CD4-positive, alpha-beta T cell treated with Interleukin-17A for 1 hour (primary cell): ENCODE measurements at places on chromosomes 6 and 20.
A peak's percentile ranks its signal among the peaks of the same experiment; 100 is the strongest.

GRCh38 chr20:59574308-59574707 lies 30.0 kb upstream of the PHACTR3 start:
- no peak for DNase-seq

DNA sequence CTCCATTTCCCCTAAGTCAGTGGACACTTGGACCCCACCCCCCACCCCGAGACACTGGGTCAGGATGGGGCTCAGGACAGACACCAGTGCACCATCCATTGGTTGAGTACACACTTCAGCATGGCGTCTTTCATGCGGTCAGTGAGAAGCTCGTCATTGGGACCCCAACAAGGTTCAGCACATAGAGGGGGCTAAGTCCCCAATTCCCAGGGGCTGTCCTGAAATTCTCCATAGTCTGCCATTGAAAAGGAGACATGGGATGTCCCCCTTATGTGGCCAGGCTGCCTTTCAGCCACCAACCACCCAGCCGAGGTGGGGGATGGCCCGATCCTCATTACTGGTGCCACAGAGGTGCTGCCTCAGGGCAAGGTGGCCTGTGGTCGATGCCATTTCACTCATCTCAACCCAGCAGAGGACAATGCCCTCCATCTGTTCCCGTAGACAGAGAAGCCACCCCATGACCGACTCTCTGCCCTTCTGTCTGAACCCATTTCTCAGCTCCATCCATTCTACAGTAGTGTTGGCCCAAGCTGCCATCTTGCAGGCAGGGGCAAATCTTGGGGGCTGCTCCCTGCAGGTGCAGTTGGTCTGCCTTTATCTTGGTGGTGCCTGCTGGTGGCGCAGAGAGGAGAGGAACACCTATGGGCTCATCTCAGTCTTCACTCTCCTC lies 37.4 kb downstream of the PRR18 start:
- DNase-seq: no peak

DNA sequence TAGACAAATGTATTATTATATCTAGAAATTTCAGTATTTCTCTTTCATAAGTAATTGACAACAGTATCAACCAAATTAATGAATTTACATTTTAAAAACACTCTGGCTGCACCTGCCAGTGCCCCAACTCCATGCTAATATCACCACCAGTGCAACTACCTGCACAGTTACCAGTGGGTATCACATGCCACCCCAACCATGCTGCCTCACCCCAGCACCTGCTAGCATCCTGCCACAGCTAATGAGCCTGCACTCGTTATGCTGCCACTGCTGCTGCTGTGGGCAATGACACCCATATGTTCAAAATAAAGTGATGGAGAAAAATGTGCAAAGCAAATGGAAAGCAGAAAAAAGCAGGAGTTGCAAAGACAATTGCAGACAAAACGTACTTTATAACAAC lies 855.9 kb upstream of the MANEA start:
- no peak for DNase-seq

- DNase-seq: no peak
Measured at GRCh38 chr6:5478380-5478779, 217.1 kb downstream of the FARS2 start.

- no peak for DNase-seq
Measured at GRCh38 chr6:41153992-41154625, at the start of gene TREML1. Gene TREML1, minus strand, starts transcription at chr6:41154347. Its CDS starts 59 bp downstream, at chr6:41154288.

DNA sequence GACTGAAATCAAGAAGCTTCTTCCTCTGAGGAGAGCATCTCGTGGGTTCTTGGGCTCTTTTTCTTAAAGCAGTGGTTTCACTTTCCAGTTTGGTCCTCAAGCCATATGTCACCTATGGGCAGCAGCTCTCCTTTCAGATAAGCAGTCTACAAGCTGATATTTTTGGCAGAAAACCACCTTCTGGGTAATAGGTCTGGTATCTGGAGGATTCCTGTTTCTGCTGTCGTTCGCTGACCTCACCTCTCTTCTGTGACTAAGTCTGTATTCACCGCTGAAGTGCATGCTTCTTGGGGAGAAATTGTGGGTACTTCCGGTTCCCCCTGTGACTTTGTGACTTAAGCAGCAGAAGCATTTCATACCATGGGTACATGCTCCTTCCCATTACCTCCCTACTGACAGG lies 193.6 kb downstream of the EDN1 start:
- no peak for DNase-seq

GRCh38 chr6:16753341-16753740 lies 7.9 kb downstream of the ATXN1 start:
- no peak for DNase-seq

GRCh38 chr6:37192666-37193065 lies 22.7 kb downstream of the PIM1 start:
- no peak for DNase-seq

DNA sequence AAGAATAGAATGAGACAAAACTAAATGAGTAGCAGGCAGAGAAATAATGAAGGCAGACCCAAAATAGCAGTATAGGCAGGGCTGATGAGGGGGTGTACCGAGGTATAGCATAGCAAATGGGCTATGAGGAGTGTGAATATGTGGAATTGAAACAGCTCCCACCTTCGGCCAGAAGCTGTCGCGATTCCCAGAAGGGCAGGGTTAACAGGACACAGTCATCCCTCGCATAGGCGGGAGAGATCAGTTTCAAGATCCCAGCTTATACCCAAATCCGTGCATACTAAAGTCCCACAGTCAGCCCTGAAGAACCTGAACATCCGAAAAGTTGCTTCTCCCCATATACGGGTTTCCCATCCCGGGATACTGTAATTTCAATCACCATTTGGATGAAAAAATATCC lies 82.7 kb downstream of the PTPRK start:
- DNase-seq: no peak

DNA sequence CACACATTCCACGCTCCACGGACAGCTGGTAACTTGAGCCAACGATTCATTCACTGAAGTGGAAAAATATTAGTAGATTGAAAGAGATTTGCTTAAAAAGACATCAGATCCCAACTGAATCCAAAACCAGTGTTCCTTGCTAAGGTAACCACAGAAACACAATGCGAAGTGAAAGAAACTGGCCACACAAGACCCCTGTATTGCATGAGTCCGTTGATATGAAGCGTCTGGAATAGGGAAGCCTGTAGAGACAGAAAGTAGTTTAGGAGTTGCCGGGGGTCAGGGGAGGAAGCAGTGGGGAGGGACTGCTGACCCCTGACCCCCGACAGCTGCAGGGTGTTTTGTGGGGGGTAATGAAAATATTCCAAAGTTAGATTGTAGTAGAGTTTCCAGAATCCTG lies 10.0 kb downstream of the PCK1 start:
- DNase-seq: no peak

- peak; percentile 25 for DNase-seq
Measured at GRCh38 chr6:36139431-36139830, 9.1 kb downstream of the MAPK13 start.

DNA sequence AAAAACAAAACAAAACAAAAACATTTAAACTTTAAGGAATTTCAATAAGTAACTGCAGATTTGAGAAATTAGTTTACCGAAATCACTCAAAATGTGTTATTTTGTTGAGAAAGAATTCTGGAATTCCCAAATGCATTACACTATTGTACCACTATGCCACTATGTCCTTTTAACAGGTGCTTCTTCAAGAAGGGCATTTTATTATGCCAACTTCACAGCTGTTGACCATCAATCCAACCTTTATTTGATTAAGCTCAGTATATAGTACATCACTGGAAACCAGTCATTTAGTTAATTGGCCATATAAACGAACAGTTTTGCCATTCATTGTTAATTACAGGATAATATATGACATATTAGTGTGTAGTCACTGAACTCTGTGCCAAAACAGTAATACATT lies 221.7 kb downstream of the ARHGAP18 start:
- DNase-seq: no peak

GRCh38 chr6:166589337-166589731 lies 2.9 kb upstream of the RAMACL start:
- no peak for DNase-seq

DNA sequence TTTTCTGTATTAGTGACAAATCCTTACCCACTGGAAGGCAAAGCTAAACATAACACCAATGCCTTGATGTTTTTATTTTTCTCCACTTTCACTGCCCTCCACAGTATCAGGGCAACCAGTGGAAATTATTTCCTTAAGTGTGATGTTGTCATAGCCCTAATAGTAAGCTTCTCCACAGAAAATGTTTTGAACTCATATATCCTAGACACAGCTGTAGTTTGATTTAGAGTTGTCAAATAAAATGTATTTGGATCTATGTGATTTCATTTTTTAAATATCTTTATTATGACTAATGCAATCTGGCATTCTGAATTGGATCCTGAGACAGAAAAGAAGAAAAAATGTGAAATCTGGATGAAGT lies 70.9 kb upstream of the UFL1 start:
- no peak for DNase-seq

DNA sequence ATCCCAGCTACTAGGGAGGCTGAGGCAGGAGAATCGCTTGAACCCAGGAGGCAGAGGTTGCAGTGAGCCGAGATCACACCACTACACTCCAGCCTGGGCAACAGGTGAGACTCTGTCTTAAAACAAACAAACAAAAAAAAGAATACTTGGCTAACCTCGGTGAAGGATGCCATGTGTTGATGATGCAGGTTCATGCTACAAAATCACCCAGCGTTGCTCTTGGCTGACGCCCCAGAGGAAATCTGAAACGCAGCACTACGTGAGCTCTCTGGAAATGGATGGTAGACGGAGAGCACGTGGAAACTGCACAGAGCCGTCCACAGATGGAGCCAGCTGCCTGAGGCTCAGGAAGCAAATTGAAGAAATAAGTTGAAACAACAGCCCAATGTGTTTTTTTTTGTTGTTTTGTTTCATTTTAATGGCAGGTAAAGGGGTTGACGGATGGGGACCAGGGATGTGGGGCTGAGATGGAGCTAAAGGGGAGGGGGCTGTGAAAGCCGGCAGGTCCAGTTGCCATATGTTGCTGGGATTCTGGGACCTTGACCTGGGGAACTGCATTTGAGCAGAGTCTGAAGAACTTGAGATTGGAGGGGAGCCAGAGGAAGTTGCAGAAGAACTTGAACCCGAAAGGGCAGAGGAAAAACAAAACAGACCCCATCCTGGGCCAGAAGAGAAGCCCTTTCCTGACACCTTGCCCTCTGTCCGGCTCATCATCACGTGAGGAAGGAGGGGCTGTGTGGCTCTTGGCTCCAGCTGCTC lies 12.8 kb upstream of the MANBAL start:
- DNase-seq: no peak

DNA sequence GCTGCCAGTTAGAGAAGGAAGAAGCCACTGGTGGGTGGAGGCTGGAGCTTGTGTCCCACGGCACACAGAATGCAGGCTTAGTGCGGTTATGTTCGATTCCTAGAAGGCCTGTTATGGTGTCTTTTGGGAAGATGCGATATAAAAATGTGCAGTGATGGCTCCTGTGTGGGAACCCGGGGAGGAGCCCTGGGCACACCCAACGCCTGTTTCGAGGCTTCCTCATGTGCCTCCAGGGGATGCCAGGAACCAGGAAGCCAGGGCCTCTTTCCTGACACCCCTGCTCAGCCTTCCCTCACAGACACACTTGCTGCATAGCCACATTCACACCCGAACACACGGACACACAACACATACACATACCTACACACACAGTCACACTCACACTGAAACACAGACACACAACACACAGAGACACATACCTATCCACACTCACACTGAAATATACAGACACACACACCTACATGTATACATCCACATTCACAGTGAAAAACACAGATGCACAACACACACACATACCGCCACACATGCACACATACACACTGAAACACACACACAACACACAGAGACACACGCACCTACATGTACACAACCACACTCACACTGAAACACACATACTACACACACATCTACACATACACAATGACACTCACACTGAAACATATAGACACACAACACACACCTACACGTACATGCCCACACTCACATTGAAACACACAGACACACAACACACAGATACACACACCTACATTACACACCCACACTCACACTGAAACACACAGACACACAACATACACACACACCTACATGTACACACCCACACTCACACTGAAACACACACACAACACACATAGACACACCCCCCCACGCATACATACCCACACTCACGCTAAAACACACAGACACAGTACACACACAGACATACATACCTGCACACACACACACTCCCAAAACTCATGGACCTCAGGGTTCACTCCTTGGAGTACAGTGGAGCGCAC lies 1.2 kb upstream of the CST11 start:
- no peak for DNase-seq

DNA sequence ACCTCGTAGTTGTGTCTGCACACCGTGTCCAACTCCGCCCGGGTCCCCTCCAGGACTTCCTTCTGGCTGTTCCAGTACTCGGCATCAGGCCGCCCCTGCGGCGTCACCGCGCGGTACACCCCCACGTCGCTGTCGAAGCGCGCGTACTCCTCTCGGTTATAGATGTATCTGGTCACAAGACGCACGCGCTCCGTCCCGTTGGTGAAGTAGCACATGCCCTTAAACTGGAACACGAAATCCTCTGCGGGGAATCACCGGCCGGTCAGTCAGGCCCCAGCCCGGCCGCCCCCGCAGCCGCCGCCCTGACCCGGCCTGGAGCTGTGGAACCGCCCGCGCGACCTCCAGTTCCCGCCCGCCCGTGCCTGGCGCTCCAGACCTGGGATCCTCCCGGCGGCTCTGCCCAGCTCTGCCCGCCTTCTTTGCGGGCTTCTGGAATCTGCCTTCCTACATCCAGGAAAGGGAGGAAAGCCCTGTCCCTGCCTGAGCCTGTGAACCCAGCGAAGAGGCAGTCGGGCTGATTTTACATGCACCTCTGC lies 1.6 kb downstream of the HLA-DQB1 start:
- DNase-seq: peak; percentile 52

- DNase-seq: no peak
Measured at GRCh38 chr20:60102665-60103210, 144.5 kb downstream of the CDH26 start.

- DNase-seq: no peak
Measured at GRCh38 chr6:125357515-125358256, 55.9 kb upstream of the HDDC2 start.

DNA sequence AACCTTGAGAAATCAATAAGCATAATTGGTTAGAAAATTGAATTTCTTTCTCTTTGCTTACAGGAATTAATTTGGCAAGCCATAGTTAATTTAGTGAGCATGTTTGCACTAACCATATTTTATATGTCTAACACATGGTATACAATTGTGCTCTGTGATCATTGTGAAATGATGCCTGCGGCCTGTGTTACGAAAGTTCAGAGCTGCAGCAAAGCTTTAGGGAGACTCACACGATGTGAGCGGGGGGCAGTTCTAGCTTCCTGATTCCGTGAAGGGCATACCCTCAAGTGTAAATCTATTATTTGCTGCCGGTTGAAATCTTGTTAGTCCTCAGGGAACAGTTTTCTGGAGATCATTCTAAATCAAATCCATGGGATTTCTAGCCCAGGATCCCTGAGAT lies 25.5 kb upstream of the ADTRP start:
- DNase-seq: no peak

- DNase-seq: no peak
Measured at GRCh38 chr6:168091381-168092264, 12.6 kb upstream of the FRMD1 start.

DNA sequence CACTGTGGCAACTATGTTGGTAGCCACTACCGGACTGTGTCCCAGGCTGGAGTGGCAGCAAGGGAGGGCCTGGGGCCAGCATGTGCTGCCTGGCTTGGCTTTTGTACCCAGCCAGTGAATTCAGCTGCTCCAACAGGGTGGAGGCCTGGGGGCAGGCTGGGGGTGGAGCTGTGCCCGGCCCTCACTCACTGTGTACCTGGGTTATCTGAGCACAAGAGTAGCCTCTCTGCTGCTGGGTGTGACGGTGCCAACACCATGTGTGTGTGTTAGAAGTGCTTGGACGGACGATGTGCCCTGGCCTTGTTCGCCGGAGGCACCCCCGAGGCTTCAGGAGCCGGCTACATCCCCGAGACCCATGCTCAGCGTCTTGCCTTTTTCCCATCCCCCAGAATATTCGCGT lies 49.2 kb downstream of the EFCAB8 start:
- DNase-seq: no peak
